Mesenchymal stem cell (in vitro differentiated cells and primary cell): ENCODE measurements at places on chromosomes 4 and X.

GRCh38 chrX:9293051-9293496 is 171.8 kb upstream of the TBL1X start:
- DNase-seq = no peak

DNA sequence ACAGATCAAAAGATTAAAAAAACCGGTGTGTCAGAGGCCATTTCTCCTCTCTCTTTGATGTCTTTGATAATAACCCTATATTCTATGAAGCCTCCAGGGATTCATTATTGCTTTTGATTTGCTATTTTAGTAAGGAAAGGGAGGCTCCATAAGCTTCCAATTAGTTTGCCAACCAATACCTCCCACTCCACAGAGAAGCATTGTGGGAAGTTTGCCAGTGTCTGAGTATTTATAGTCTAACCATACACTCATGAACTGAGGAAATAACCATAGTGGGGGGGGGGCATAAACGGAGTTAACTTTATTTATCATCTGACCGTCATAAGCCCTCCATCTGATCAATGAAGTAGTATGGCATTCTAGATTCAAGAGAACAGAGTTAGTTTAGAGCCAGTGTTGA is 1066.8 kb upstream of the PABPC4L start:
- DNase-seq = no peak

DNA sequence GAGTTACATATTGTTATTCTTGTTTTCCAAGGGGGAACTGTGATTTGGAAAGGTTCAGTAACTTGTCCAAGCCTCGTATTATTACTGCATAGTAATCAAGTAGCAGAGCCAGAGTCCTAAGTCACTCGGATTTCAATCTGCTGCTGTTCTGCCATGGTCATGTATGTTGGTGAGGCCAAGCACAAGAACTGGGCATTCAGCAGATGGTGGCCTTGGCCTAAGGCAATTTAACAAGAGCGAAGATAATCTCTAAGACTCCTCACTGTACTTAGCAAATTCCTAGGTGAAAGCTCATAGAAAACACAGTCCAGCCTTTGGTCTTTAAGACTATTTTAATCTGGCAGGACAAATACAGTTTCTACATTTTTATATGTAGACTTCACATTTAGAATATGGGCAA is 64.8 kb downstream of the NDST3 start:
- DNase-seq = no peak

DNA sequence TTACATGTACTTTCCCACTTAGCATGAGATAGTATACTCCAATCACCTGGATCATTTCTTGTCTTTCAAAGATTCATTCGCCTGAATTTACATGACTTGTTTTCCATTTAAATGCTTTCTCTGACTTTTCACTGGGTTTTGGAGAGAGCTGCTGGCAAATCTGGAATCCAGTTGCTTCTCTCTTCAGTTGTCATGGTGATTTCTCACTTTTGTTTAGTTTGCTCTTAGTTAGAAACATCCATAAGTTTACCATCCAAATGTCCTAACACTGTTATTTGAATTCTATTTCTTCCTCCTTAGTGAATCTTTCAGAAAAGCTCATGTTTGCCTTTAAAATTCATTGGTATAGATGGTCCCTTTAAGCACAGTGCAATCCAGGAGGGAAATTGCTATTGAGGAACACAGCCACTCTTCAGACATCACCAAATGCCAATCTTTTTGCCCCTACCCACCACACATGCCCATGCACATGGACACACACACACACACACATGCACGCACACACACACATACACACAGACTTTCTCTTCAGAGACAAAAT is 51.7 kb downstream of the REELD1 start:
- DNase-seq = no peak

GRCh38 chr4:98801259-98801725 is 127.6 kb downstream of the EIF4E start:
- no peak for DNase-seq

DNA sequence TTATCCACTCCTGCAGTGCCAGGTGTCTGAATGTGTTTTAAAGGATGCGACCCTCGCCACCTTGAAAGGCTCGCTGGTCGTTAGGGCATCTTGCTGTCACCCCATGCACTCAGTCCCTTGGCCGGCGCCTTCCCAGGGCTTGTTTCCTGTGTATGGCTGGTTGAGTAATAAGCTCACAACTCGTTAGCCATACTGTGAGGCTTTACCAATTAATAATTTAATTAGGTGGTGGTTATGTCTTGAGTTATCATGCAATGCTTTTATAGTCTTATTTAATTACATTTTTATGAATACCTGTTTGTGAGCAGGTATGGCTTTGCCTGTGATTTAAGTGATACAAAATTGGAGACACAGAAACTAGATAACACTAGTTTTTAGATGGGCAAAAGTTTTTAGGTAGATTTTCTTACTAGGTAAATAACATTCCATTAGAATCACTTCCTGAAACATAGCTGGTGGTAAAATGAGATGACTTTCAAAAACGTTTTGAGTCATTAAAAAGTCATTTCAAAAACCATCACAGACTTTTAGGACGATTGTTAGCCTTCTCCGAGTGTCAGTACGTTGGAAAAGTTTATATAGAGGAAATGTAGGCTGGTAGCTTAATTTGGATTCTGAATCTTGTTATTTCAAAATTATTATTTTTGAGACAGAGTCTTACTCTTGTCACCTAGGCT is 18.2 kb downstream of the PTTG2 start:
- no peak for DNase-seq

GRCh38 chr4:124803026-124803425 is 90.5 kb upstream of the ANKRD50 start:
- no peak for DNase-seq

DNA sequence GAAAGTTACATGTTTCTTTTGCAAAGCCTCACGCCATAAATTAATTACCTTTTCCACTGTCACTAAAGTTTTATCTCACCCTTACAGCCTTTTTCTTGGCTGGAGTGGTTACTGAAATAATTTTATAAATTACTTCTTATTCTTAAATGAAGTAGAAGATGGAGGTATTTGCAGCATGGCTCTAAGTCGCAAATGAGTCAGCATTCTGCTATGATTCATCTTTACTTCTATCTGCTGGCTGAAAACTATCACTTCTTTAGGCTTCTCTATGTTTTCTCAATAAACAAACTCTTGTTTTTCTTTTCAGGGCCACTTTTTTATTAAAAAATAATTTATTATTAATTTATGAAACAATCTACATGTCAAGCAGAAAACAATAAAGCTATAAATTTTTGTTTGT is 210.2 kb upstream of the GYPA start:
- no peak for DNase-seq

DNA sequence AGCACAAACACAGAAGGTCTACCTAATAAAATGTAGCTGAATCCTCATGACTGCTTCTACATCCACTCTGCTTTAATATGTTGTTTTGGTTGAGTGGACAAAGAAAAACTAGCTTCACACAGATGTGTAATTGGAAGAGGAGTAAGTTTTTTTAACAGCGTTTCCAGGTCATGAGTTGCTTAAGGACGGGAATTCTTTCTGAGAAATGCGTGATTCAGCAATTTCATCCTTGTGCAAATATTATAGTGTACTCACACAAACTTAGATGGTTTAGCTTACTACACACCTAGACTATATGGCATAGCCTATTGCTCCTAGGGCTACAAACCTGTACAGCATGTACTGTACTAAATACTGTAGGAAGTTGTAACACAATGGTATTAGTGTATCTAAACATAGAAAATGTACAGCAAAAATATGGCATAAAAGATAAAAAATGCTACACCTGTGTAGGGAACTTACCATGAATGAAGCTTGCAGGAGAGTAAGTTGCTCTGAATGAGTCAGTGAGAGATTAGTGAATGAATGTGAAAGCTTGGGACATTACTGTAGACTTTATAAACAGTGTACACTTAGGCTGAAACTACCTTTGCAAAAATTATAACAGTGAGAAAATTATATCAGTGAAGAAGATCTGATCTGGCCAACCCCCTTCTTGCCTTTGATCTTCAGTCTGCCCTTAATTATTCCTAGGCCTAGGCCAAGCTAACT is 70.8 kb upstream of the IL15 start:
- DNase-seq = no peak

DNA sequence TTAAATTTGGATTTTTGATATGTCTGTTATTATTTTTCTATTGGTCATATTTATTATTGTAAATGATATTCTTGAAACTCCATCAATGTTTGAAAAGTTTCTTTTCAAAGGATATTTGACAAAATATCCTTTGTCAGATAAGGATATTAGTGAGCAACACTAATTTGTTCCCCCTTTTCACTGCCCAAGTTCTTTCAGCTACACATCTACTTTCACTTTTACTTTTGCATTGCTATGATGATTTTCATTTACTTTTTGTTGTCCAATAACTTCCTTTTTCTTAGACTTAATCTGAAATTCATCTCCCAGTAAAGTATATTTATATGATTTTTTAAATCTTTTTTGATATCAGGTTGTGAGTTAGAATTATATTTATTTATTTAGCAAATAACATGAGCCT is 542.3 kb upstream of the ADGRL3 start:
- peak; percentile 24 for DNase-seq

GRCh38 chrX:121931567-121931966 is 884.2 kb downstream of the GLUD2 start:
- no peak for DNase-seq
